ENCODE measurements at places on chromosomes 2 and 18.

DNA sequence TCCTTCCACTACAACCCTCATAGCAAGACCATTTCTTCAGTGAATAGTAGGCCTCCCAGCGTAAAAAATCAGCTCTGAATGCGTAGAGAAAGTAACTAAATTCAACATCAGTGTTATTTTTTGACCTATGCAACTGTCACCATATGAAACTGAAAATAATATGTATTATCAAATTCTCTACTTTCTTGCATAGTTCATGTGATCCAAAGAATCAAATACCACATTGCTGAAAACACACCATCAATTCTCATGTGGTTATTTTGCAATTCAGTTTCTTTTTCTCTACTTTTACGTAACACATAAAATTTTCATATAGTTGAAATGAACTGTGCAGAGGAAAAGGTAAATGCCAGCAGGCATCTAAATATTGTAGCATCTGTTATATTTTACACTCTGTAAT, 208.5 kb upstream of the SPOPL start:
- DNase-seq: no peak

GRCh38 chr18:74153377-74153776, 5.1 kb downstream of the TIMM21 start:
- DNase-seq: no peak

- DNase-seq: no peak
These were observed 50.6 kb downstream of the SLC9A4 start for GRCh38 chr2:102523651-102524050.

DNA sequence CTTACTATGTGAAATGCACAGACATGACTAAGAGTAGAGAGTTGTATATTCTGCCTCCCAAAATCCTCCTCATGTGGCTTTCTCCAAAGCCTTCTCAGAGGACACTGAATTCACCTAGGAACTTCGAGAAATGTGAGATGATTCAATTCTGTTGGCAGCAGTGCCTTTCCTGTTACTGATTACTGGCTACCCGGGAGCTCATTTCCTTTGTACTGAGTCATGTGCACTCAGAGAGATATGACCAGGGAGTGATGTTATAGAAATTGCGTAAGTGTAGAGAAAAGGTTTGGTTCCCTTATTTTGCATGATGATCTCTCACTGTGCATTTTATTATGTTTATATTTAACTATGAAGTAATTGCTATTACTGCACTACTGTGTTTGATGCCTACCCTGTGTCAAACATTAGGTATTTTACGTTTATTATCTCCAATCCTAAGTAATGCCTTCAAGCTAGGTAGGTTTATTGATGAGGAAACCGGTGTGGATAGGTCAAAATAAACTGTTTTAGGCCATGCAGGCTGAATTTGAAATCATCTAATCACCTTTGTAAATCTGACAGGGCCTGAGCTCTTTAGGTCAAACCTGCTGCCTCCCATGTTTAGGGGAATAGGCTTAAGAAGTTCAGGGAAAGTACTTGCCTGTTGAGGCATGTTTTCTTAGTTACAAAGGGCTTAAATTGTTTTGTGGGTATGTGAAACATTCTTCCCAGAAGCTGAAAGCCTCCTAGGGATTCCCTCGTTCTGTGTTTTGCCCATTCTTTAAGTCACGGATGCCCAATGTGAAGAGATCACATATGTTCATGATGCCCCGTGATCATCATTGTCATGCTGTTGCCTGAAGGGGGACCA, 86.8 kb downstream of the FMNL2 start:
- peak; percentile 20 for DNase-seq

GRCh38 chr2:240561325-240561971, 1.3 kb downstream of the DUSP28 start:
- DNase-seq: no peak

DNA sequence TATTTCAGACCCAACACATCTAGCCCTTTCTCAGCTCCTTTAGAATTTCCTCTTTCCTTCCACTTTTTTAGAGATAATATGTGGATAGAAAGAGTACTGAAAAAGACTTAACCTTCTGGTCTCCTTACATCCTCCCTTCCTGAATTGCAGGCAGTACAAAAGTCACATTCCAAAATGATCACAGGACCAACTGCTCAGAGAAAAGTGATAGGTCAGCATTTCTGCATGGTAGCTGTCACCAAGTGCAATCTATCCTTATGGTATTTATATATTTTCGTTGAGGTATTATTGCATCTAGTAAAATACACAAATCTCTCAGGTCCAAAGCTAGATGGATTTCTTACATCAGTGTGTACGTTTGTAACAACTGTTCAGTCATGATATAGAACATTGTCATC, 427.5 kb downstream of the LPIN1 start:
- DNase-seq: no peak

- no peak for DNase-seq
These were observed 1154.0 kb upstream of the FANCL start for GRCh38 chr2:59395119-59395518.

- peak; percentile 33 for DNase-seq
These were observed 49.9 kb downstream of the MTCL1 start for GRCh38 chr18:8754995-8755960.

DNA sequence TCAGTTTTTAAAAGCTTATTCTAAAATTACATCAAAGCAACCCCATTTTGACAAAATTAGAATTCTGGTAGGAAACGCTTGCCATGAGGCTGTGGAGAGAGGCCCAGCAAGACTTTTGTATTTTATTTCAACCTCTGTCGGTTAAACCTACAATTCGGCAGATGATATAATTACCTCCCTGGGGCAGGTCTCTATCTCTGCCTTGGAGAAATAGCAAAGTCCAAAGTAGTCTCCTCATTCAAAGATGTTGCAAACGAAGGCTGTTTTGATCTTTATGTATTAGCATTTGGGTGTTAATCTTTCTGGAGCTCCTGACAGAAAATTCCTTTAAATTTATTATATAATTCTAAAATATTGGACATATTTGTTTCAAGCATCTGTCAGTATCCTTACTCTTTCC, 35.6 kb downstream of the GALM start:
- no peak for DNase-seq

DNA sequence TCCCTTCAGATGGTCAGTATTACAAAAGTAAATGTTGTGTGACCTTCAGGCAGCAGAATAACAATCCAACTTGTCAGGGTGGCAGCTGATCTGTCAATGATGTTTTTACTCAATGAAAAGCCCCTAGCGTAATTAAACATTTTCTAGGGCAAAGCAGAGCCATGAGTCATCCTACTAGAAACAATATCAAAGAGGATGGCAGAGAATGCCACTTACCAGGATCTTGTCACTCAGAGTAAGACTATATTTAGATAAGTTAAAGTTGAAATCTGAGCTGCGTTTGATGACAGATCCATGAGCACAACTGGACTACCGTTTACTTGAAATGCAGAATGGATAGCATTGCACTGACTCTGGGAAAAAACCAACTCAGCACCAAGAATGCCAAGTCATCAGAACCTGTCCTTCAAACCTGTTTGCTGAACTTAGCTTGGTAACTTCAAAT, 612.6 kb upstream of the ACVR2A start:
- no peak for DNase-seq

GRCh38 chr2:110768591-110768990, 36.2 kb downstream of the ACOXL start:
- DNase-seq: no peak

- no peak for DNase-seq
These were observed 46.6 kb downstream of the SGPP2 start for GRCh38 chr2:222470802-222471468.

GRCh38 chr2:211879323-211879722, 659.3 kb downstream of the ERBB4 start:
- no peak for DNase-seq

DNA sequence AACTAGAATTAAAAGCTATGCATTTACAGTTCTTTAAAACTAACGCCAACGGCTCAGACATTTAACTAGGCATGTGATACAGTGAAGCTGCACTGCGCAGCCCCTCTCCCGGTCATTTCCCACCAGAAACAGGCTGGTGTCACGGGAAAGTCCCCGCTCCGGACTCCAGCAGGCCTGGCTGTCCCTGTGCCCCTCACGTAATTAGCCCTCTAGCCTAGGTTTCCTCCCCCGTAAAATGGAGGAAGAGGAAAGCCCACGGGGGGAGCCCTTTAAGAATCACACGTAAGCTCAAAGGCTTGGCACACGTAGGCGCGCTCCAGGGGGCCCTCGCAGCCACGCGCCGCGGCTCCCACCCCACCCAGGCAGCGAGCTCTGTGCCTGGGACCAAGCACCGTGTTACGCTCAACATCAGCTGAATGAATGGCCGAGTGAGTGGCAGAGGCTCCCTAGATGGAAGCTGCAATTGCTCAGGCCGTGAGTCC, 48.0 kb downstream of the KCNIP3 start:
- no peak for DNase-seq

DNA sequence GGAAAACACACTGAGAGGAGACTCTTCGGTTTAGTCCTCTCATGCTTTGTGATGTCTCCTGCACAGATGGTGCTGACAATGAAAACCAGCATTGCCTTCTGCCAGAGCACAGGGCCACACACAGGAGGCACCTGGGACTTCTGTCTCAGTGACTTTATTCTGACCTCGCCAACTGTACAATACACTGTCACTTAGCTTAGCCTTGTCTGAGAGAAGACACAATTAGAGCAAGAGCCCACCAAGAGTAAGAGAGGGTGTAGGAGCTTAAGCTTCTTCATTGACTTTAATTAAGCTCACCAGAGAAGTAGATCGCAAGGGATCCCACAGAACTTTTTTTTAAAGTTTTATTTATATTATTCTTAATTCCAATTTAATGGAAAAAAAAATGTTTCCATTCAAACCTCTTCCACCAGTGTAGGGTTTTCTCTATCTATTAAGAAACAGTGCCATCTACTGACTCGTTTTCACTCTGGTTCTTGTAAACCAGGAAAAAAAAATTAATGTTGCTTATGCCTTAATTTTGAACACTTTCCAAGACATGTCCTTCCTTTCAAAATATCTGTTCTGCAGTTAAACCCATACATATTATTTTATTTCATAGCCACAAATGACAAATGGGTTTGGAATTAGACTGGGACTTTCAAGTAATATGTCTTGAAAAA, 42.4 kb upstream of the DDX18 start:
- no peak for DNase-seq

GRCh38 chr2:152049541-152049940, 49.3 kb downstream of the CACNB4 start:
- DNase-seq: no peak

DNA sequence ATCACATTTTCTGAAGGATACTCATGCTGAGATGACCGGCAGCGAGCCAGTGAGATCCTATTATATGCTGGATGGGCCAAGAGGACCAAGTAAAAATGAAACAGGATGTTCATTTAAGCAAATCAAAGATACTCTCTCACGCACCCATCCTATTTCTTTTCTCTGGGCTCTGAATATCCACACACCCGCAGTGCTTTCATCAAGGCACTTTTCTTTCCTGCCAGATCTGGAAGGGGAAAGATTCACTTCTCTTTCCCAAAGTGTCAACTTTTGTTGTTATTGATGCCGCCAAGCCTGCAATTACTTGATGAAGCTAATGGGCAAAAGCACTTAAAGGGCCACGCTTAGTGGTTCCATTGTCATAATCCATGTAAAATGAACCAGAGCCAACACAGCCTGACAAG, 191.9 kb upstream of the CHAC2 start:
- no peak for DNase-seq

DNA sequence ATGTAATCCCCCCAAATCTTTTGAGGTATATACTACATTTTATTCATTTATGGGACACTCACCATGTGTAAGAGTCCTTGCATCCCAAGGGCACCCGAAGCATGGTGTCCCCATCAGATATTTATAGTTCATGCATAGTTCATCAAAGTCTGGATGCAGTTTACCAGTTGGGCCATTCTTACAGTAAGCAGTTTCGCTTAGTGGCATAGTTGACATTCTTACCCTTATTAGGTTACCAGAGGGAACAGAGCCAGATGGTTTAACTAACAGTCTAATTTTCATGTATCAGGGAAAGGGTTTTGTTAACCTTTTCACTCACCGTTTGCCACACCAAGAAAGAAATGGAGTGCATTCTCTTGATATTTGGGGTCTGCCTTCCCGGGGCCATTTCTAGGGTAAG, 7.1 kb downstream of the ZNF407 start:
- no peak for DNase-seq

GRCh38 chr18:44792456-44793061, 111.9 kb downstream of the SETBP1 start:
- DNase-seq: no peak

- no peak for DNase-seq
These were observed 22.9 kb downstream of the SH3BP4 start for GRCh38 chr2:234974501-234975385.

DNA sequence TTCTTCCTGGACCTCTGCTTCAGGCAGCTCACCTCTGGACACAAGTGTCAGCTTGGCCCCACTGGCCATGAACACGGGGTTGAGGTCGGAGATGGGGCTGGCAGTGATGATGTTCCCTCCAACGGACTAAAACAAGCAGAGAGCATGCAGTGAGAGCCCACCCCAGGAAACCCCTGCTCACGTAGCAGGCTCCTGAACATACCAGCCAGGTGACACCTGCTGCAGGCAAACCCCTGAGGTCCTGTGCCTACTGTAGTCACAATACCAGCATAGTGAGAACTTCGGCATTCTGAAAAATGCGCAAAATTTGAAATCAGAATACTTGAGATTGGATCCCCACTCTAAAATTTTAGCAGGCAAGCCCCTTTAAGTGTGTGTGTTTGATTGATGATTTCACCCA, 32.9 kb downstream of the XDH start:
- no peak for DNase-seq

All from stimulated activated CD4-positive, alpha-beta T cell treated with anti-CD3 and anti-CD28 coated beads, Interleukin-1b, Interleukin-23, amount 100 ng/mL, for 48 hours (primary cell).